ENCODE measurements at places on chromosomes 2 and 18.

DNA sequence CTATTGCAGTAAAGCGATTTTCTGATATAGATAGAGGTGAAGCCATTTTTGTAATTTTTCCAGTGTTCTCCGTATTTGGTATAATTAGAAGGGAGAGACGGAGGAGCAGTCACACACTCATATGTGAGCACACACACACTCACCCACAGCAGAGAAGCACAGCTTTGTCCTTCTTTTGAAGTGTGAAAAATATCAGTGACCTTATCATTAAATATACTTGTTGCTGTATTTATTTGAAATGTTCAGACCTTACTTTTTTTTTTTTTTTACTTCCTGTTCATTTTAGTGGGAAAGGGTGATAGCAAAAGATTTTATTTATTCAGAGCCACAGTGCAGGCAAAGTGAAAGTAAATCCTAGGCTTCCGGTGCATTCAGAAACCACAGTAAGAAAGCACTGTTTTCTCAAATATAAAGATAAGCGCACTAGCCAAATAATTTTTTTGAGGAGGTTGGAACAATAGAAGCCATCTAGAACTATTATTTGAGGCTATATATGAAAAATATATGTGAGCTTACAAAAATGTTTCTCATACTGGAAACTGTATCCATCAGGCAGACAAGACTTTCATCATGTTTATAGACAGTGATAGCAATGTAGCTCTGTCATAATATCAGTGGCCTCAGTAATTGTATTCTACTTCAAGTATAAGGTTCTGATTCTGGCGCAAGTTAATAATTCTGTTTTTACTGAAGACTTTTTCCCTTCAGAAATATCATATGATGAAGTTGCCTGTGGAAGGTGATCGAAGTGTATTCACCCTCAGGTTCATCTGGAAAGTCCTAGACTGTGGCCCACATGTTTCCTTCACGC lies 37.2 kb downstream of the TSHZ1 start:
- no peak for DNase-seq

- no peak for DNase-seq
Measured at GRCh38 chr18:5582849-5583681, 39.3 kb upstream of the EPB41L3 start.

DNA sequence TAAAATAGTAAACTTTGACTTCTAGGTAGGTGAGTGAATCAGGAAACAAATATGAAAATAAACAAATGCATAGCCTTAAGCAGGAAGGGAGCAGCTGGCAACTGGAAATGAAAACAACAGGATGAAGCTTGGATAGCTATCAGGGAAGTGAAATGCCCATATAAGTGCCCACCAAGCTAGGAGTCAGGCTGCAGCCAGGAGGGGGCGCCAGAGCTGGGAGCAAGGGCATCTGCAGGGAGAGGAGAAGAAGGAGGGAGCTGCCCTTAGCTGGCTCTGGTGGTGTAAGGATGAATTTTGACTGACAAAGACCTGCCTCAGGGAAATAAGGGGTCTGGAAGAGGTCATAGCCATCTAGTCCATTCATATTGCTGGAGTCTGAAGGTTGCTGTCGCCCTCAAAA lies 298.3 kb downstream of the TDRD15 start:
- no peak for DNase-seq

DNA sequence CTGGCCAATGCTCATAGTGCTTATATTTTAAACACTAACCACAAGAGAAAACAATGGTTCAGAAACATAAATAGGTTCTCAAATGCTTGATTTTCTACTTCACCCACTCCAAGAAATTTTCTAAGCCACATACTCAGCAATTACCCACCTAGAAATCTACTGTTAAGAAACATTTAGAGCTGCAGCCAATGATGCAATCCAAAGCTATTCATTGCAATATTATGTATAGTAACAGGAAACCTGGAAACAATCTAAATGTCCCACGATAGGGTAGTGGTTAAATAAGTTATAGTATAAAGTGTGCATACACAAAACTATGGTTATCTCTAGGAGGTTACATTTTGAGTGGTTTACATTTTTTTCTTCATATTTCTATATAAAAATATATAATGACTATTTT lies 5.7 kb downstream of the FAM237A start:
- DNase-seq = no peak

DNA sequence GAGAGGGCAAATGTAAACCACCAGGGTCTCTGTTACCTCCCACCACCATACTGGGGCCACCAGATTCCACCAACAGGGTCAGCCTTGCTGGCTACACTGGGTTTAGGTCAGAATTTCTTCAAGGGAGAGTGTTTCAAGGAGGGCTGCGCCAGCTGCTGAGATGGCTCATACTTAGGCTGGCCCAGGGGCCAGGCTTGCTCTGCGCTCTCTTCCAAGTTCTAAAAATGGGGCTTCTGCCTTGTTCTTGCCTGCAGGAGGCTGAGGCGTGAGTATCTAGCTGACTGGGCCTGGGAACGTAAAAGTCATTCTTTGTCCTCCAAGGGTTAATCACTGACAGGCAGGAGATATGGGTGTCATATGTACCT lies 28.1 kb downstream of the MRPL33 start:
- no peak for DNase-seq

GRCh38 chr18:63603355-63603754 lies 16.2 kb downstream of the SERPINB13 start:
- no peak for DNase-seq
